ENCODE measurements at places on chromosomes 3 and 15.
A peak's percentile ranks its signal among the peaks of the same experiment; 100 is the strongest.

GRCh38 chr3:134652409-134652831, 1.6 kb upstream of the KY start:
- H3K4me3 ChIP-seq, result no peak overlapping the region
- peaks cover 14% of the 10 kb centered on the region for H3K27me3 ChIP-seq
- no peak overlapping the region for H3K27ac ChIP-seq

- H3K4me3 ChIP-seq, result peak overlapping the region; percentile 4
- no peak overlapping the region for H3K27ac ChIP-seq
- no peaks in the 10 kb centered on the region for H3K27me3 ChIP-seq
- H3K4me1 ChIP-seq, result peaks cover 20% of the 10 kb centered on the region
- H3K36me3 ChIP-seq, result no peaks in the 10 kb centered on the region
Observed at GRCh38 chr3:107242579-107242978, 134.7 kb upstream of the CCDC54 start.

DNA sequence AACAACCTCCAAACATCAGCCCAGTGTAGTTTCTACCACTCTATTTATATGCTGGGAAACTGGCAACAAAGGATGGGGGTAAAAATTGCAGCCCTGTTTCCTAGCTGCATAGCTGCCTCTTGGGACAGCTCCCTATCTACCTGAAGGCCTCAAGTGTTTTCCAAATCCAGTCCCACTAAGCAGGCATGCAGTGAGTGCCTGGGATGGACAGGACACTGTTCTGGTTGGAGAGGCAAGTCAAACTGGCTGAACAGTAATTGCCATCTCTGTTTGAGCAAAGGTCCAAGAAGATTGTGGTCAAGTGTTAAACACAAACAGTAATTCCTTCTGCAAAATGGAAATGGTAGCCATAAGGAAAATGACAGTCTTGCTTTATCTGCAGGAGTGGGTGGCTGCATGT, 125.4 kb downstream of the FMN1 start:
- H3K27me3 ChIP-seq, result no peaks in the 10 kb centered on the region
- no peaks in the 10 kb centered on the region for H3K36me3 ChIP-seq
- no peak overlapping the region for H3K27ac ChIP-seq
- peaks cover 6% of the 10 kb centered on the region for H3K4me1 ChIP-seq
- no peak for DNase-seq

- H3K4me3 ChIP-seq, result no peak overlapping the region
- H3K27me3 ChIP-seq, result peaks cover 31% of the 10 kb centered on the region
- H3K4me1 ChIP-seq, result no peaks in the 10 kb centered on the region
- H3K36me3 ChIP-seq, result no peaks in the 10 kb centered on the region
- DNase-seq, result no peak
- H3K27ac ChIP-seq, result no peak overlapping the region
Observed at GRCh38 chr15:23646165-23647000, 1.3 kb downstream of the MAGEL2 start.

- H3K4me1 ChIP-seq, result peaks cover 10% of the 10 kb centered on the region
- peaks cover 85% of the 10 kb centered on the region for H3K36me3 ChIP-seq
- no peaks in the 10 kb centered on the region for H3K27me3 ChIP-seq
- H3K4me3 ChIP-seq, result no peak overlapping the region
- no peak for DNase-seq
Observed at GRCh38 chr3:47423548-47424145, 42.8 kb downstream of the PTPN23 start.

DNA sequence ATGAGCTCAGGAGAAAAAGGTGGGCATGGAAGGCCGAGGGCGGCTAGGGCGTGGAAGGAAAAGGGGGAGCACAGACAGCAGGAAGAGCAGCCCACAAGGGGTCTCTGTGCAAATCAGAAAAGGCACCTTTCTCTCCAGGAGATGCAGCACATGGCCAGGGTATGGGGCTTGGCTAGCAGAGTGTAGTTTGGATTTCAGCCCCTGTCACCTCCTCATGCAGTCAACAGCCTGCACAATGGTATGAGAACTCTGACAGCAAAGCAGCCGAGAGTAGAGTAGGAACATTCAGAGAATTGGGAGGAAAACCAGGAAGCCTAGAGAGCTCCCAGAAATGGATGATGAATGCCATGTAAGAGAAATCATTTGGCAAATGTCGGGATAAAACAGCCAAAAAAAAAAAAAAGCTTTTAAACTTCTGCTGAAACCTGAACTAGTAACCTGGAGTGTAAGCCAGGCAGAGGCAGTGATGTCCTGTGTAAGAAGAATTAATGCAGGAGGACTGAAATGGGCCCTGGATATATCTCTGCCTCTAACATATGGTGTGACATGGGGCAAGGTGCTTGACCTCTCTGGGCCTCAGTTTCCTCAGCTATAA, 25.7 kb downstream of the FSTL1 start:
- H3K27ac ChIP-seq, result peak overlapping the region; percentile 87
- H3K4me3 ChIP-seq, result no peak overlapping the region
- H3K36me3 ChIP-seq, result peaks cover 28% of the 10 kb centered on the region
- peaks cover 100% of the 10 kb centered on the region for H3K4me1 ChIP-seq
- no peaks in the 10 kb centered on the region for H3K27me3 ChIP-seq
- DNase-seq, result no peak

- peak; percentile 75 for DNase-seq
- H3K36me3 ChIP-seq, result no peaks in the 10 kb centered on the region
- no peaks in the 10 kb centered on the region for H3K4me1 ChIP-seq
- no peaks in the 10 kb centered on the region for H3K27me3 ChIP-seq
Observed at GRCh38 chr3:66276705-66277274, 56.0 kb downstream of the SLC25A26 start.

- no peak overlapping the region for H3K27ac ChIP-seq
- no peak for DNase-seq
Observed at GRCh38 chr15:101089579-101090427, 162.0 kb downstream of the CHSY1 start.
